Activated T-cell treated with anti-CD3 and anti-CD28 coated beads for 48 hours (primary cell): ENCODE measurements at places on chromosomes 2 and 18.

- DNase-seq = no peak
Observed at GRCh38 chr18:30765247-30765646, 277.3 kb downstream of the DSC3 start.

DNA sequence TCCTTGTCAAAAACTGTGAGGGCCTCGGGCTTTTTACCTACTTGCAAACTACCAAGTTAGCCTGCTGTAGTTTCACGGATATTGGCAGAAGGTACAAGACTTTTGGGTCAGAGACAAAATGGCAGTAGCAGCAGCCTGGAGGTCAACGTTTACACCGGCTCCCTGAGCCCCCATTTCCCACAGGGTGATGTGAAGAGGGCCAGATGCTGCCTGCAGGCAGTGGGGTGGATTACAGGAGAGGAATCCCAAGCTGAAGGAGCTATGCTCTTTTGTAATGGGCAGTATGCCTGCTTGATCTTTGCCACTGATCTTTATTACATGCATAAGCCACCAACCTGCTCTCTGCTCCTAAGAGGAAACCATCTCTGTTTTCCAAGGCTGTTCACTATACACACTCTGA lies 29.5 kb upstream of the SP5 start:
- no peak for DNase-seq

- no peak for DNase-seq
Observed at GRCh38 chr2:47145466-47145865, 9.6 kb downstream of the STPG4 start.

DNA sequence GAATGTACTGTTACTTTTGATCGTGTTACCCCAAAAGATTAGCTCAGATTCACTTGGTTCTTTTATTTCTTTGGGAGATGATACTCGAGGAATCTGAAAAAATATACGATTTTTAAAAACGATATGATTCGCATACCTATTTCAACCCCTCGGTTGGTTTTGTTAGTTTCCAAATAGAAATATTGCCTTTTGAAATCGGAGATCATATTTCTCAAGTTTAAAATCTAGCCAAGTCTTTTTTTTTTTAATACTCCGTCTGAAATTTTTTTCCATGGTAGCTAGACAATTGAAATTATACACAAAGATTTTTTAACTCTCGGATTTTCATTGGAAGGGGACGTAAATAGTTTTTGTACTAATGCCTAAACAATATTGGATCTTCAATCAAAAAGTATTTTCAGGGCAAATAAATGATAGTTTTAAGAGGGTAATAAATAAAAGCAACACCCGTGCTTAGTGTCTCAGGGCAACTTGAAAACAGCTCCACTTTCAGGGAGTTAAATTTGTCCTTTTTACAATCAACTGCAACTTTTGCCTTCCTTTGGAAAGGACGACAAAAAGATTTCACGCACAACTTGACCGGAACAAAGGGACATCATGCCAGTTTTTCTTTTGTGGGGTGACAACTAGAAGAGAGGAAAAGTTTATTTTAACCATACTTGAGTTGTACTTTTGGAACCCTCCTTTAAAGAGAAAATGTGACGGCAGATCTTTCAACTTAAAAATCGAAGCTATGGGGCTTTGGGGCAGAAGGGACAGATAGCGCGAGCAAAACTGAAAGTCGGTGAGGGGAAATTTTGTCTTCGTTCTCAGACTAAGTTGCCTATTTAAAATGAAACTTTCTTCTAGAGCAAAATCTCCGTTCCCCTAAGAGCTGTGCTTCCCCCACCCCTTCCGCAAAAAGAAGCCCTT lies 5.8 kb upstream of the ONECUT2 start:
- DNase-seq = no peak

DNA sequence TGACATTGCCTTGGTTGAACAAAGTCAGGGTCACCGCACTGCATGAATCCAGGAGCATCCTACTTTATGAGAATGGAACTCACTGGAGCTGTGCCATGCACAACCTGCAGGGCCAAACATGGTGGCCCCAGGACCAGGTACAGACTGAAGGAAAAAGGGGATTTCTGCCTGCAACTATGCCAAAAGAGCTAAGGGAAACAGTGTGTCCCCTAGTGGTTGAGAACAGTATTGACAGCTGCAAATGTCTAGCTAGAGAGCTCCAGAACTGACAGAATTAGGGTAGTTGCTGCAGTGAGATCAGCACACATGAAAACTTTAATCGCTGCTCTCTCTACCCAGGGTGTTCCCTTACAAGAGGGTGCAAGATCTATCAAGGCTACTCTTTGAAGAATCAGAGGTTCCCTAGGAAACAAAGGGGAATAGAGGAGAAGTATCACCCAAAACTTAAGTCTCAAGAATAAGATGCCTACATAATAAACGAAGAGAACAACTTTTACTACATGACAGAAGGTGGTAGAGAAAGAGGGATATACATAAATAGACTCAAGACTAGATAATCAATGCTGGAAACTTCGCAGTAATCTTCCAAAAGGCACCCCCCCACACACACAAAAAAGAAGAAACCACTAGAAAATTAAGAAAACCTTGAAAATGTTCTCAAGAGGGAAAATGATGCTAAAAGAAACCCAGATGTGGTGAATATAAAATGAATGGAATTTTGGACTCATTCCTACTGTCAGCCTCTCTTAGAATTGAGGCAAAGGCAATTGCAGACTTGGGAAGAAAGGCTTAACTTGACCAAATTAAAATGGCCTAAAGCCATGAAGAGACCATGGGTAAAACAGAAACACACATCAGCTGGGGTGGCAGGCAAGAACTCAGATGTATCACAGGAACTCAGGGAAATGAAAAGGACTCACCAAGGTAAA lies 43.6 kb upstream of the IHH start:
- DNase-seq = no peak

- DNase-seq = no peak
Observed at GRCh38 chr2:181123798-181124231, 143.4 kb downstream of the UBE2E3 start.

DNA sequence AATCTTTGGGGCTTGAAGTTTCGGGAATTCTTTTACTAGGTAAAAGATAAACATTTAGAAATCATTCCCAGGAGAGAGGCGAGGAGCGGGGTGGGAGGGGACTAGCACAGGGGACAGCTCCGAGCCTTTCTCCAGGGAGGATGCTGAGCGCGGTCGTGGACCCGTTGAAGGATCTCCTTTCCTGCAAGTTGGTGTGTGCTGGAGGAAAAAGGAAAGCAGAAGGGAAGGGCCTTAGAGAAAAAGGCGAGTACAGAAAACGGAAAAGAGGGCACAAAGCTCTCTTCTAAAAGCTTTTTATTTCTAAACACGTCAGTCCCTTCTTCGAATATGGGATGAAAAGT lies 640 bp downstream of the SLC39A6 start:
- no peak for DNase-seq

DNA sequence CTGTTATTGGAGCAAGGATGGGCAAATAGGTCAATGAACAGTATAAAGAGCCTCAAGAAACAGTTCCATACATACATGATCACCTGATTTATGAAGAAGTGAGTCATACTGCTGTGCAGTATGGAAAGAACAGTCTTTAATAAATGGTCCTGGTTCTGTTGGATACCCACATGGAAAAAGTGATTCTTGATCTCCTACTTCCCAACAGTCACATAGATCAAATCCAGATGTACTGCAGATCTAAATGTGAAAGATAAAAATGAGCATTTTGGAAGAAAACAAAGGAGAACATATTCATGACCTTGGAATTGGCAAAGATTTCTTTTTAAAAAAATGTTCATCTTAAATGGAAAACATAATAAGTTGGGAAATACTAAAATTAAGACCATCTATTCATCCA lies 75.8 kb downstream of the CCDC148 start:
- no peak for DNase-seq

DNA sequence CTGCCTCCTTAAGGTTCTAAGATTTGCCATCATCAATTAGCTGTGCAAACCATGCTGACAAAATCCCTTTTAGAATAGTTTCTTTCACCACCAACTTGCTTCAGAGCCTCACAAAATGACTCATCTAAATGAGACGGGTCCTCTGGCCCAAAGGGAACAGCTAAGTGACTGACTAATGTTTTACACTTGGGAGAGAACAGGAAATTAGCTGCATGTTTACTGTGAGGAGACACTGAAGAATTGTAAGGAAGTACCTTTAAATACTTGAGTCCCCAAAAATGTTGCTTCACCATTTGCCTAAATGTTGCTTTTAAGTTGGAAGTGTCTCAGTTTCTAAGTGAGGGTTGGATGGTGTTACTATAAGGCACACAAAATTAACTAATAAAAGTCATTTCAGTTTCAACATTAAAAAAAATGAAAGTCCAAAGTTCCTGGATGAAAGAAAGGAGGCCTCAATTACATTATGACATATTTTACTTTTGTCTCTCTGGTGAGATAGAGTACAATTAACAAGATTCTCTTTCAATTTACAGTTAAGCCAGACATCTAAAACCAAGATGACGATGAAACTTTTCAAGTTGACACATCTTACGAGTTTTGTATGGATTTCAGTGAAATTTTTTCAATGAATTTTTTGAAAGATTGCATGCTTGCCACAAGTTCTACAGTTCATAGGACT lies 229.1 kb upstream of the FN1 start:
- no peak for DNase-seq

GRCh38 chr2:29450596-29451222 lies 335.5 kb downstream of the CLIP4 start:
- no peak for DNase-seq

GRCh38 chr2:207970147-207970825 lies 55.0 kb downstream of the PLEKHM3 start:
- no peak for DNase-seq

DNA sequence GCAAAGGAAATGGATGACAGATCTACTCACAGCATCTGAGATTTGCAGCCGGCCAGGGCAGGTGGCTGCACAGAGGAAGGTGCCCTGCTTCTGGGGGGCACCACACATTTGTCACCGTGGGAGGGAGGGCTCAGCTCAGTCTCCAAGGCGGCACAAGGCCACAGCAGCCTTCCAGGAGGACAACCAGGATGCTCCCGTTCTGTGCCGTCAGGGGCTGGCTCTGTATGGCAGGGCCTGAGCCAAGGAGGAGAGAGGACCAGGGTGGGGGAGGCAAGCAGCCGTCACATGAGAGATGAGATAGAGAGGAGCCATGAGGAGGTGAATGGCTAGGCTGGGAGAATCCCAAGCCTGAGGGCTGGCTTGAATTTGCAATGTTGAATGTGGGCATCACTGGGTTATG lies 4.6 kb upstream of the BOK start:
- no peak for DNase-seq

DNA sequence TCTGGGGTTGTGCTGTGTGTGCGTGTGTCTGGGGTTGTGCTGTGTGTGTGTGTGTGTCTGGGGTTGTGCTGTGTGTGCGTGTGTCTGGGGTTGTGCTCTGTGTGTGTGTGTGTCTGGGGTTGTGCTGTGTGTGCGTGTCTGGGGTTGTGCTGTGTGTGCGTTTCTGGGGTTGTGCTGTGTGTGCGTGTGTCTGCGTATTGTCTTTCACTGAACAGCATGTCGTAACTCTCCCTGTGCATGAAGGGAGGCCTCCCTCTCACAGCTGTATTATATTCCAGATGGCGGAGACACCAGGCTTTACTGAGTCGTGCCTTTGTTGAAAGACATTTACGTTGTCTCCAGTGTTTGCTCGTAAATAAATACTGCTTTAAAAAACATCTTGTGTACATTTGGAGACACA lies 5.9 kb downstream of the ACKR3 start:
- no peak for DNase-seq

- no peak for DNase-seq
Observed at GRCh38 chr2:239108459-239108858, 260.6 kb downstream of the TWIST2 start.

DNA sequence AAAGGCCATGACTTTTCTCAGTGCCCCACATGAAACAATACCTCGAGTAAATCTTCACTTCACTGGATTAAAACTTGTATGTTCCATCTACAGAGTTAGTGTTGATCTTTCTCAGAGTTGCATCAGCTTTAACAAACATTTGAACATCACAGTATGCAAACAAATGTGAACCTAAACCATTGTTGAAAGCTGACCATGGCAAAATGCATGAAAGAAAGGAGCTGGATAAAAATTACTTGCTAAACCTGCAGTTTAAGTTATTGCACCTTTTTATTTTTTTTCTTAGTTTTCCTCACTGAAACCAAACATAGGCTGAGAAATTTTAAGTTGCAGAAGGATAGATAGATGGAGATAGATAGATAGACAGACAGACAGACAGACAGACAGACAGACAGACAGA lies 107.2 kb upstream of the UGP2 start:
- no peak for DNase-seq

DNA sequence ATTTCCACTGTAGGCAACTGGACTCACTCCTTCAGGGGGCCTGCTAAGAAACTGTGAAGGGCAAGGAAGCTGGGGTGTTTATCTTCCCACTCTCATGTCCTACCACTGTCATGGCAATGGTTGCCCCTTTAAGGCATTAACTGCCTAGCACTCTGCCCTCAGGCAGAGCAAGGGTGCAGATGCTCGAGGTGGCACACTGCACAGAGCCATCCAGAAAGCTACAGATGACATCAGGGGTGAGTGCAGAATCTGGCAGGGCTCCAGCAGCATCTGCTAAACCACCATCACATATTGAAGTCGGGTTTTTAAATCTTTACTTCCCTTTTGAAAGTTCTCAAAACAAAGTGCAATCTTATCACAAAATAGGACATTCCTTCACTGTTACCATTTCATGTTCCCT lies 75.4 kb downstream of the RAPGEF4 start:
- DNase-seq = no peak

DNA sequence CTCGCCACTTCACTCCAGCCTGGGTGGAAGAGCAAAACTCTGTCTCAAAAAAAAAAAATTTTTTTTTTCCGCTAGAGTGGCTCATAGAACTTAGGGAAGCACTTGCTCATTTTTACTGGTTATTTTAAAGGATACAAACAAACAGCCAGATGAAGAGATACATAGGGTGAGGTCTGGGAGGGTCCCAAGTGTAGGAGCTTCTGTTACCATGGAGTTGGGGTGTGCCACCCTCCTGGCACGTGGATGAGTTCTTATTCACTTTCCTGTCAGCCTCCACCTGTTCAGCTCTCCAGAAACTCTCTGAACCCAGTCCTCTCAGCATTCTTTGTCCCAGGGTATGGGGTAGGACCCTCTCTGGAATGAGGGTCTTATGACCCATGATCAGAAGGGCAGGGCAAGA lies 4.9 kb upstream of the MAT2A start:
- DNase-seq = no peak

DNA sequence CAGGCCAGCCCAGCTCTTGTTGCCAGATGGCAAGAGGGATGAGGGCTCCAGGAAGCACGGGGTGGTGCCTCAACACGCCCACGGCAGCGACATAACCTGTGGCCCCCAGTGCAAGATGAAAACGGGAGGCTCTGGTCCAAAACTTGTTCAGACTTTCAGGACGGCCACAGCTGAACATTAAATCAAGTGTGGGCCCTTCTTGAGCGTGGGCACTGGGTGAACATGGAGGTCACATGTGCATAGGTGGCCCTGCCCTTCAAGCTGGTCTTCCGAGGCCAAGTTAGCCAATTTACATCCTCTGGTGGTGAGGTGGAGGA lies 77.5 kb downstream of the NDUFA10 start:
- DNase-seq = no peak

DNA sequence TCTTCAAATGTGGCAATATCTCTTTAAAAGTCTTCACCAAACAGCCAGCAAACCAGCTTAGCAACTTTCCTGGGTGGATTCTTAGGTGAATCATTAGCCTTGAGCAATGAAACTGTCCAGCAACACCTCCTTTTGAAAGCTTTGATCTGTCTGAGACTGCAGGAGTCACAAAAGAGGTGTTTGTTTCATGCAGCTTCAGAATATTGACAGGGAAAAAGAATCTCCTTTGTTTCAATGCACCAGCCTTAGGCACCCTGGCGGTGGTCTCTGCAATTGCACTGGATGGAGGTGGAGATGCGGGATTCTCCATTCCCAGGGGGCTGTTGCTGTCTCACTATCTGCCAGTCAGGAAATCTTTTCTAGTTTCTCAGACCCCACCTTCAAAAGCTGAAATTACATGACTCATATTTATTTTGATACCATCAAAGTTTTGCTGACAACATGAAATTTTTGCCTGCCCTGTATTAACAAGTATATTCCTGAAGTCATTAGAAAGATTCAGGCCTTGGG lies 76.0 kb upstream of the DSG1 start:
- no peak for DNase-seq
